Iris pigment epithelial cell (primary cell): ENCODE measurements at places on chromosomes 16 and 17.
A peak's percentile ranks its signal among the peaks of the same experiment; 100 is the strongest.

DNA sequence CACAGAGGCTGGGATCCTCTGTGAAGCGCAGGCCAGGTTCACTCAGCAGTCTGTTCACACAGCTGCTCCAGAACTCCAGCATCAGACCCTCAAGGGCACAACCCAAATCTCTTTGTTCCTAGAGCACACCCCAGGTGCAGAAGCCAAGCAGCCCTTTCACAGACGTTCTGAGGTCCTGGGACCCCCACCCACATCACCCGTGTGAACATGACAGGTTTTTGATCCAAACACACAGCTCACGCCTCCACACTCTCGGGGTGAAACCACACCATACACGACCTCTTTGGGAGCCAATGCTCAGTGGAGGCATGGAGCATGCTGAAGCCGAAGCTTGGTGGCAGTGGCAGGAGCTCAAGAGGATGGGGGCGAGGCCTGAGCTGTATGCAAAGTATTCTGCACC is 97.4 kb downstream of the ZNF778 start:
- no peak for DNase-seq

GRCh38 chr16:2490190-2491105 is 15.5 kb downstream of the TBC1D24 start:
- no peak for DNase-seq

GRCh38 chr17:2090804-2091534 is 36.1 kb downstream of the HIC1 start:
- DNase-seq = peak; percentile 96

DNA sequence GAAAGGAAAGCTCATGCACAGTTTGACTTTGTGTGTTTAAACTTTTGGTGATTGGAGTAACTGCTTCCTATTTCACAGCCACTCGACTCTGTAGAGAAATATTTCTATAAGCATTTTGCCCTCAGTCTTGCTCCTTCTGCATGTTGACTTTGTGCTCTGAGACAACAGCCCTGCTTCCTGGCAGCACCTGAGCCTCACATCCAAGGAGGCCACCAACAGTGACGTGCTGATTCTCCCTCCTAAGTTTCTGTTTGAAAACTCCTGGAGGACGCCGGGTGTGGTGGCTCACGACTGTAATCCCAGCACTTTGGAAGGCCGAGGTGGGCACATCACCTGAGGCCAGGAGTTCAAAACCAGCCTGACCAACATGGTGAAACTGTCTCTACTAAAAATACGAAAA is 23.9 kb upstream of the WSB1 start:
- no peak for DNase-seq

DNA sequence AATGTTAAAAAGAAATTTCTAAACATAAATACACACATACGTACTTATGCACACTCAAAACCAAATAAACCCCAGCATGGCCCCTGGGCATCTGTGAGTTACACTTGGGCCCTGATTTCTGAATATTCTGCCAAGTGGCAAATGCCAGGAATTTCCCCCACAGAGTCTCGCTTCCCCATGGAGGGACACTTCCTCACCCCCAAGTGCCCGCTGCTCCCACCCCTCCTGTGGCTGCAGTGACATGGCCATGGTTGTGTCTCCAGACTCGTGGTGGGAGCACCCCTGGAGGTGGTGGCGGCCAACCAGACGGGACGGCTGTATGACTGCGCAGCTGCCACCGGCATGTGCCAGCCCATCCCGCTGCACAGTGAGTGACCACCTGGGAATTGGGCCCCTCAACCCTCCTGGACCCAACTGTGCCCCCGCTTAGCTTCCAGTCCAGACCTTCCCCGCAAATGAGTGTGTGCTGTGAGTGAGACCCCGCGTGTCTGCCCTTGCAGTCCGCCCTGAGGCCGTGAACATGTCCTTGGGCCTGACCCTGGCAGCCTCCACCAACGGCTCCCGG is 4.0 kb downstream of the ITGAD start:
- no peak for DNase-seq

DNA sequence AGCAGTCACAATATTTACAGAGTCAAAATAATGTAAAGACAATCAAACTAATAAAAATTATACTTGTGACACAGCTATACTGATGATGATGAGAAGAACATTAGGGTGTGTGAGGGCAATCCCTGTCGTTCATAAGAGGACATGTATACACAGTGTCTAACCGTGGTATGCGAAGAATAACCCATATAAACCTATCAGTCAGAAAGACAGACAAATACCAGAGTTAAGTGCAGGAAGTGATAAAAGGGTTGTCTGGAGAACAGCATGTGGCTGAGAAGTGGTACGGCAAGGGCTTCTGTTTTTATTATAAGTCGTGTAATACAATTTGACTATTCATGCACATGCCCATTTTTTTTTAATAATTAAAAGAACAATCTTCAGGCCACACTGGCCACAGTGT is 46.7 kb downstream of the LMF1 start:
- DNase-seq = no peak

DNA sequence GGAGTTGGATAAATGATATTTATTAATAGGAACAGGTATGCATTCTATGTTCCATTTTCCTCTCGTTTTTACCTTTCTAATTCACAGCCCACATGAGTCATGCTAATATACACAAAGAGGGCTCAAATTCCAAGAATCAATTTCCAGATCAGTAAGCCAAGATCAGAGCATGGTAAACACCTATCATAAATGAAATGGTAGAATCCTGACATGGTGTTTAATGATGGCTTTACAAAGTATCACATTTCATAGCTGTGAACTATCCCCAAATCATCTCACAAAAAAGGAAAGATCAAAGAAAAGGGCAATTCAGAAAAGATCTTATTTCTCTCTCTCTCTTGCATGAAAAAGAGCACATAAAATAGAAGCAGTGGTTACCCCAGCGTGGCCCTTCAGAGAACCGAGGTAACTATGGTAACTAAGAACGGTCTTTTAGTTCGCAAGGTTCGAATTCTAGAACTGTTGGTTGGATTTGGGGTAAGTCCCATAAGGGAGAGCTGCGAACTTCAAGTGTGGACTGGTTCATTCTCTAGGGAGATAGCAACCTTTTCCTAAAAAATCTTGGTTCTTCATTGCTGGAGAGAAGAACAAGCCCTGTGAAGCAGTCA is 73.0 kb downstream of the MARCHF10 start:
- no peak for DNase-seq

DNA sequence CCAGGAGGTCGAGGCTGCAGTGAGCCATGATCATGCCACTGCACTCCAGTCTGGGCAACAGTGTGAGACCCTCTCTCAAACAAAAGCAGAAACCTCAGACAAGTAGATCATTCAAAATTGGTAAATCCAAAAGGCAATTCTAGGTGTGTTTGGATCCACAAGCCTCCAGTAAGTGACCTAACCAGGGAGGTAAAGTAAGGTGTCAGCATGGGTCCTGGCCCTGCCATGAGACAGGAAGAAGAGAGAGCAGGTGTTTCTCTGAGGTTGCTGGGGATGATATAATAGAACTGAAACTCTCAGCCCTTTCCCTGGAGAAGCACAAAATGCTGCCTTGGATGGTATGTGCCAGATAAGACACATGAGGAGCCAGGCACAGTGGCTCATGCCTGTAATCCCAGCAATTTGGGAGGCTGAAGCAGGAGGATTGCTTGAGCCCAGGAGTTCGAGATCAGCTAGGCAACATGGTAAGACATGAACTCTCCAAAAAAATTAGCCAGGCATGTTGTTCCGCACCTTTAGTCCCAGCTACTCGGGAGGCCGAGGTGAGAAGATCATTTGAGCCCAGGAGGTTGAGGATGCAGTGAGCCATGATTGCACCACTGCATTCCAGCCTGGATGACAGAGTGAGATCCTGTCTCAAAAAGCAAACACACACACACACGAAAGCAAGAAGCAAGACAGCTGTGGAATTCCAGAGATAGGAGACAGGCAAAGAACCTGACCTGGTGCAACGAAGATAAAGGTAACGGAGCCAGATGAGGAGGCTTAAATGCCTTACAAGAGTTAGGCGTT is 6.5 kb downstream of the TM4SF5 start:
- peak; percentile 15 for DNase-seq

GRCh38 chr17:49061524-49061943 is 64.3 kb downstream of the IGF2BP1 start:
- peak; percentile 31 for DNase-seq

DNA sequence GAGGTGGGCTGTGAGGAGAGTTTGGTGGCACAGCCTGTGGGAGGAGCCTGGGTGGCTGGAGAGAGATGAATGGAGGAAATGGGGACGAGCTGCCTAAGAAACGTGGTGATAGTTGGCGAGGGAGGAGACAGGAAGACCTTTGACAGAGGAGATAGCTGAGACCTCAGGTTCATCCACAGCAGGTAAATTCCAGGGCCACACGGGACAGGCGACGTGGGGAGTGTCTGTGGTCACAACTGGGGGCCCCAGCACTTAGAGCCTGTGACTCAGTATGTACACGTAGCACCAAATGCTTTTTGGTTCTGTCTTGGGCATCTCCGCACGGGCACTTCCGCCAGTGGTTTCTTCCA is 7.7 kb downstream of the MINK1 start:
- DNase-seq = no peak

DNA sequence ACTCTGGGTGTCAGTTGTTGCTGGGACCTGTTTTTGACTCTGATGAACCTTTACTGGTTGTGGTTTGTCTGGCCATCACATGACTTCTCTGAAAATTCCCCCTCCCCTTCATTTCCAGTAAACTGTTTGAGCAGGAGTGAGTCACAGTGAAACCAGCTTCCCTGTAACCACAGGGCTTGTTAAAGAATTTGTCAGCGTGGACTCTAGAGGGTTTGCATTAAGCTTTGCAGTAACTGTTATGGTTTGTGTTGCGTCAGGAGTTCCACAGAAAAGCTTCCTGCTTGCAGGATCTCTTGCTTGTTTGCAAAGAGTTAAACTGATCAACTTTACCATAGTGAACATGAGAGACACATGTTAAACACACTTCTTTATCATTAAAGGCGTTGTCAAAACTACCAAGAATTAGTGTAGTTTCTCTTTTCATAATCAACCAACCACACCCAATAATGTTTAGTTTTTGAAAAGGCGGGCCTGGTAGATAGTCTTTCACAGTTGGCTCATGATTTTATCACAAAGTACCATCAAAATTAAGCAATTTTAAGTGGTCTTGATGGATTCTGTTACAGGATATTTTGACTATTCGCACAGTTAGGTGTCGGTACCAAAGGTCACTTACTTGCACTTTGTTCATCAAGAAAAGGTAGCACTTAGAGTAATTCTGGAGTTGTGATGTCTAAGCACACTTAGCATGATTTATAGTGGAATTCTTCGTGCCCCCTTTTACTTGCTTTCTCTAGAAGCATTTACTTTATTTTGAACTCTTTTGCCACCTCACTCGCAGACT is 79.3 kb downstream of the VMP1 start:
- peak; percentile 100 for DNase-seq

GRCh38 chr16:62738666-62739460 is 702.6 kb upstream of the CDH8 start:
- no peak for DNase-seq

GRCh38 chr16:21156767-21157467 is 1.6 kb upstream of the LDAF1 start:
- peak; percentile 53 for DNase-seq

DNA sequence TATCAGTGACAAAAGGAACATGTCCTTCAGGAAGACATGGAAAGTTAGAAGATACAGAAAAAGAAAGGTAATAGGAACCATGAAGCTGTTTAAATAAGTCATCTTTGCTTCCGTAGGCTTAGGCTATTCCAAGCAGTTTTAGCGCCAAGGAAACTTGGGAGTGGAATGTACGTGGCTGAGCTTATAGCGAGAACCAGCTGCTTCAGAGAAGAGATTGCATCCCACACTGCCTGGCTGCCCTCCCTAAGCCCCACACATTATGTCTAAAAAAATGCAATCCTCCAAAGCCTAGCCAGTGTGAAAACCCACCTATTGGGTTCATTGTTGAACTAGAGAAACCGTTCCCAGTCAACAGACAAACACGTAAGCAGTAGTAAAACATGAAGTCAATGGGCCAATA is 149.9 kb downstream of the SLC39A11 start:
- no peak for DNase-seq

DNA sequence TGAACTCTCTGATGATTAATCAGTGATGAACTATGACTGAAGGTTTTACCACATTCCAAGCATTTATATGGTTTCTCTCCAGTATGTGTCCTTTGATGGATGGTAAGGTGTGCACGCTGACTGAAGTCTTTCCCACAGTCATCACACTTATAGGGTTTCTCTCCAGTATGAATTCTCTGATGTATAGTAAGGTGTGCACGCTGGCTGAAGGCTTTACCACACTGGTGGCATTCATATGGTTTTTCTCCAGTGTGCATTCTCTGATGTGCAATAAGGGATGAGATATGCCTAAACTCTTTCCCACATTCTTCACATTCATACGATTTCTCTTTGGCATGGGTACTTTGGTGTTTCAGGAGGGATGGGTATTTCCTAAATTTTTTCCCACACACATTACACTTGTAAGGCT is 16.4 kb downstream of the ZNF287 start:
- DNase-seq = no peak

- no peak for DNase-seq
Observed at GRCh38 chr16:27189335-27189972, 13.9 kb upstream of the KDM8 start.

- DNase-seq = no peak
Observed at GRCh38 chr17:10477701-10478100, 8.3 kb upstream of the MYH4 start.

- no peak for DNase-seq
Observed at GRCh38 chr17:76953946-76954345, 85.7 kb downstream of the MGAT5B start.

DNA sequence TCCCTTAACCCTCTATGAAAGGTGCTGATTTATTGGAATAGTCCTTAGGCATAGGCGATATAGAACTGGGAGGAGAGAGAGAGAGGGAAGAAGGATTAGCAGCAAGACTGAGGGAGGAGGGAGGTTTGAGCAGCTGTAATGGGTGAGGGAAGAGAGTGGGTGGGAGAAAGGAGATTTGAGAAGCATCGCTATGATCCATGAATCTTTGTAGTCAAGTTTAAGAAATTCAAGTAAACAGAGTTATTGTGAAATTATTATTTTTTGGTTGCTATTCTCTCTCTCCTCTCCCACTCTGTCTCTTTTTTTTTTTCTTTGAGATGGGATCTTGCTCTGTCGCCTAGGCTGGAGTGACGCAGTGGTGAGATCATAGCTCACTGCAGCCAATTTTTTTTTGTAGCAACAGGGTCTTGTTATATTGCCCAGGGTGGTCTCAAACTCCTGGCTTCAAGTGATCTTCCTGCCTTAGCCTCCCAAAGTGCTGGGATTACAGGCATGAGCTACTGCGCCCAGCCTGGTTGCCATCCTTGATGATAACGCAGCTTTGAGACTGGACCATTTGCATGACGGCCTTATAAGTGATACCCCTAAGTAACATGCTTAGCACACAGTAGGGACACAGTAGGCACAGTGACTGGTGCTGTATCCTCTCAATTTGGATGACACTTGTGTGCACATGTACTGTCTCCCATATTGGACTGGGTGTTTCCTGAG is 21.0 kb upstream of the TNS4 start:
- peak; percentile 62 for DNase-seq

DNA sequence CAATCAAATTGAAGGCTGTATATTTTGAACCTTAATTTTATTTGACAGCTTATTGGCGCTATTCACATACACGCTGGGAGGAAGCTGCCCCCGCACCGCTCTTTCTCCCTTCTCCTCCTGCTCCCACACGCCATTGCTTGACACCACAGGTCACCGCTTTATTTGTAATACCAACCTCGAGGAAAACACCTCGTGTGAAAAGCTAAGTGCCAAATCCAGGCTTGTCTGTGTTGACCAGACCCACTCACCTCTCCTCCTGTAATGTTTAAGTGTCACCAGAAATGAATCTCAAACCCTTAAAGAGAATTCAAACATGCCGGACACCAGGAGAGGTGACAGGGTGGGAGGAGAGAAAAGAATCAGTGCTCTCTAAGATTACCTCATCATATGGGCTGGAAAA is 331.4 kb downstream of the GRIN2A start:
- no peak for DNase-seq
